ENCODE measurements at places on chromosomes 13 and 19.
A peak's percentile ranks its signal among the peaks of the same experiment; 100 is the strongest.

- H3K4me3 ChIP-seq: no peak overlapping the region
- no peaks in the 10 kb centered on the region for H3K4me1 ChIP-seq
- H3K36me3 ChIP-seq: no peaks in the 10 kb centered on the region
- DNase-seq: no peak
- peaks cover 3% of the 10 kb centered on the region for H3K27me3 ChIP-seq
Measured at GRCh38 chr13:32902029-32902780, 114.0 kb upstream of the KL start.

DNA sequence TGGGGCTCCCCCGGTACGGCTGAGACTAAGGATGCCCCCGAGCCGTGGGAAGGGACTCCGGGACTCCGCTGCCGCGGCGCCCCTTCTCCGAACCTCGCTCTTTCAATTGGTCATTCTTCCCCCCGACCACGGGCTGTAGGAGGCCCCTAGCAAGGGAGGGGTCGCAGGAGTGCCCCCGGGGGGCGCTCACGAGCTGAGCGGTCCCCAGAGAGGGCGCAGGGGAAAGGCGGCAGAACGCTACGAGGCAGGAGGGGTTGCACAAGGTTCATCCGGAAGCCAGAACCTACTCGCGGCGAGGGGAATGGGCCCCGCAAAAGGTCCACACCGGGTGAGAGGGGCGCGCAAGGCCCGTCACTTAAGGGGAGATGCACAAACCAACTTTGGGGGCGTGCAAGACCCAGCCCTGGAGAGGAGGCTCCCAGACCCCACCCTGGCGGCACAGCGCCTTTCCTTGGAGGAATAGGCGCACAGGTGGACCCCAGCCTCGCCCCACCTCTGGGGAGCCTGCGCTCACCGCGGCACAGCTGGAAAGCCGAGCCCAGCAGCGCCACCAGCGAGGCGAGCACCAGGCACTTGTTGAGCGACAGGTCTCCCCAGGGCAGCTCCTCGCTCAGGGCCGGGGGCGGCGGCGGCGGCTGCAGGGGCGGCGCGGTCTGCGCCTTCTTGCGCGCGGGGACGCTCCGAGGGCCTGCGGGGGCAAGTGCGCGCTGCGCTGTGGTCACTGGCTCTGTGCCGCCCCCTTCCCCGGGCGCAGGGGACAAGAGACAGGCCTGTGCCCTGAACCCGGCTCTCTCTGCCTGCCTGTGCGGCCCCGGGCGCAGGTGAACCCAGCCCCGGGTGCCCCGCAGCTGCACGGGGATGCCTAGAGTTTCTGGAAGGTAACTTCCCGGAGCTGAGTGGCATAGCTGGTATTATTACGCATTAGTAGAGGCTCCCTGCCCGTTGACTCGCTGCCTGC, 2.8 kb downstream of the JSRP1 start:
- peak; percentile 59 for DNase-seq
- H3K27me3 ChIP-seq: peaks cover 28% of the 10 kb centered on the region
- no peak overlapping the region for H3K27ac ChIP-seq
- H3K36me3 ChIP-seq: no peaks in the 10 kb centered on the region
- H3K4me3 ChIP-seq: peak overlapping the region; percentile 16

DNA sequence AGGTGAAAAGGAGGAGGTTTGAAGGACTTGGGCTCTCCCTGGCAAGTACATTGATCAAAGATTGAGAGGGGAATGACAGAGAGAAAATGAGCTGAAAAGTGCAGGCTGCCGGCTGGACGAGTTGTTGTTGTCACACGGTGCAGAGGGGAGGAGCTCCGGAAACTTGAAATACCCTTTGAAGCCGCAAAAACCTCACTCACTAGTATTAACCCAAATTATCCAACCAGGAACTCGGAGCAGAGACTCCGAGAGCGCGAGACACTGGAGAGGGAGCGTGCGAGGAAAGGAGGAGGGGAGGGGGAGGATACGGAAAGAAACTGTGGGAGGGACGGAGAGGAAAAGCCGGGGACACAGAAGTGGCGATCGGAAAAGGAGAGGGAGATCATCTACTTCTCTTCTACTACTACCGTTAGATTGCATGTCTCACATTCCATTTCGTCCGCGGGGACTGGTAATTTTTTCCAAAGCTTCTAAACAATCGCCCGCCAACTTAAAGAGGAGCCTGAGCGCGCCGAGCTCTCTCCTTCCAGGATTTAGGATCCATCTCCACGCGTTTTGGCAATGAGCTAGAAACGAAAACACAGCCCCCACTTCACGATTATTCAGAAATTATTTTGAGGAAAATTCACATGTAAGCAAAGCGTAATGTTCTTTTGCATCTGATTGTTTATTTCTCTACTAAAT, at the start of gene DACH1:
Gene DACH1 (minus strand): TSS at position 74 of the 684 bp plus-strand sequence.
- DNase-seq: peak; percentile 93
- H3K36me3 ChIP-seq: no peaks in the 10 kb centered on the region
- peak within 1 kb of the TSS; percentile 66 for H3K27ac ChIP-seq
- peak within 1 kb of the TSS; percentile 95 for H3K4me3 ChIP-seq

DNA sequence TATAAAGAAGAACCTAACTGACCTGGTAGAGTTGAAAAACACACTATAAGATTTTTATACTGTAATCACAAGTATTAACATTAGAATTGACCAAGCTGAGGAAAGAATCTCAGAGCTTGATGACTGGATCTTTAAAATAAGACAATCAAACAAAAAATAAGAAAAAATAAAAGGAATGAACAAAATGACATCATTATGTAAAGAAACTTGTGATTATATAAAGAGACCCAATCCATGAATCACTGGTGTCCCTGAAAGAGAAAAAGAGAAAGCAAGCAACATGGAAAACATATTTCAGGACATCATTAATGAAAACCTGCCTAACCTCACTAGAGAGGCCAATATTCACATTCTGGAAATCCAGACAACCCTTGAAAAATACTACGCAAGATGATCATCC, 822.5 kb upstream of the SLITRK5 start:
- no peaks in the 10 kb centered on the region for H3K27me3 ChIP-seq
- H3K36me3 ChIP-seq: no peaks in the 10 kb centered on the region
- H3K4me1 ChIP-seq: no peaks in the 10 kb centered on the region
- no peak overlapping the region for H3K27ac ChIP-seq
- no peak for DNase-seq

DNA sequence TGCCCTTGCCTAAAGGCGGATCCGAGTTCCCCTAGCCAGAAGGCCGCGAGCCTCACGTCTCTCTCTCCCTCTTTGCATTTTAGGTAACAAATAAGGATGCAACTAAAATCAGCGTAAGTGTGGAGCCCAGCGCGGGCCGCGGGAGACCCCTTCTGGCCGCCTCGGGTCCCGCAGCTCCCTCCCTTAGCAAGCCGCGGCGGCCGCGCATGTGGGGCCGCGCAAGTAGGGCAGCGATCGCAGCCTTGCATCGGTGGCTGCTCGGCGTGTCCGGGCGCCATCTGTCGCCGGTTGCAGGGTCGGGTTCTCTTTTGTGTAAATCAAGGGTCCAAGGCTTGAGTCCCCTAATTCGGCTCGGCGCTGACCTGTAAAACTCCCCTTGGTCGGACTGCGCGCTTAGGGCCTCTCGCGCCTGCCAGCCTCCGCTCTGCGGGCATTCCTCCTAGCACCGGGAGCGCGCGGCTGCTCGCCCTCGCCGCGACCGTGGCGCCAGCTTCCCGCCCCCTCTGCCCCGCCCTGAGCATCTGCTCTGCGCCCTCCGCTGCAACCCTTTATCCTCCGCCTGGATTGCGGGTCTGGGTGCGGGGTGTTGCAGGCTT, 2.7 kb downstream of the VSTM2B start:
- peak; percentile 91 for DNase-seq
- no peaks in the 10 kb centered on the region for H3K36me3 ChIP-seq
- H3K4me3 ChIP-seq: peak overlapping the region; percentile 29
- H3K4me1 ChIP-seq: no peaks in the 10 kb centered on the region

DNA sequence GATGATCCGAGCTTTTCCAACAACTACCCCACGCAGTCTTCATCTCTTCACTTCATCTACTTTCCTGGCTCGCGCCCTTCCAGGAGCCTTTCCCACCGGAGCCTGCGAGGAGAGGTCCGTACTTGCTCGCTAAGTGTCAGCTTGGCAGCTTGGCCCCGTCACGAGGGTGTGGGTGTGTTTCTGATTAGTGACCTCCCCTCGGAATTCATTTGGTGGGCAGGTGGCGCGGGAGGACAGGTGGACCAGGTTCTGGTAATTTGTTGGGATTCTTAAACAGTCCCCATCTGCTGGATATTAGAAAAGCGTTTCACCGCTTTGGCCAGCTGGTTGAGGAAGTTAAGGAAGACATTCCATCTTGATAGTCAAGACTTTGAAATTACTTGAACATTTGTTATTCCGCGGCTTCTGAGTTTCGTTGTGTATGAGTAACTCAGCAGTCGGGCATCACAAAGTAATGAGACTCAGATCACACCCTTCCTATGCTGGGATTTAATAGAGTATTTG, 515 bp downstream of the UFM1 start:
- no peaks in the 10 kb centered on the region for H3K27me3 ChIP-seq
- peak overlapping the region; percentile 98 for H3K27ac ChIP-seq
- H3K36me3 ChIP-seq: peaks cover 3% of the 10 kb centered on the region
- peak overlapping the region; percentile 97 for H3K4me3 ChIP-seq

DNA sequence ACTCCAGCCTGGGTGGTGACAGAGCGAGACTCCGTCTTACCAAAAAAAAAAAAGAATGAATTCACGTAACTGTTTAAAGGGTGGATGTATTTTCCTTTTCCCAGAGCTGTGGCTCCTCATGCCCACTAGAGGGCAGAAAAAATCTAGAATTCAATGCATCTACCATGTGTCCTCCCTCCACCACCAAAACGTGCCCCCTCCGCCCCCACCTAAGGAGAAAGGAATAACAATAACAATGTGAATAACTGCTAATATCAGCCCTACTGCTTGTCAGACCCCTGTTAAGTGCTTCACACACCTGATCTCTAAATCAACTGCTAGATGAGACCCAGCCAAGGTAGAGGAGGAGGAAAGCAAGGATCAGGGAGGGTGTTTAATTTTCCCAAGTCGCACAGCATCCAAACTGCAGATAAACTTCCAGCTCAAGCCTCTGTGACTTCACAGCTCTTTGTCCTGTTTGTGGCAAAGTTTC, 20.2 kb upstream of the PNMA8B start:
- DNase-seq: peak; percentile 34
- H3K4me1 ChIP-seq: no peaks in the 10 kb centered on the region
- no peak overlapping the region for H3K4me3 ChIP-seq
- H3K27me3 ChIP-seq: peaks cover 3% of the 10 kb centered on the region

GRCh38 chr13:111901267-111901915, 165.6 kb upstream of the SOX1 start:
- no peaks in the 10 kb centered on the region for H3K4me1 ChIP-seq
- peaks cover 3% of the 10 kb centered on the region for H3K27me3 ChIP-seq
- no peaks in the 10 kb centered on the region for H3K36me3 ChIP-seq
- no peak overlapping the region for H3K27ac ChIP-seq
- H3K4me3 ChIP-seq: no peak overlapping the region
- DNase-seq: no peak

DNA sequence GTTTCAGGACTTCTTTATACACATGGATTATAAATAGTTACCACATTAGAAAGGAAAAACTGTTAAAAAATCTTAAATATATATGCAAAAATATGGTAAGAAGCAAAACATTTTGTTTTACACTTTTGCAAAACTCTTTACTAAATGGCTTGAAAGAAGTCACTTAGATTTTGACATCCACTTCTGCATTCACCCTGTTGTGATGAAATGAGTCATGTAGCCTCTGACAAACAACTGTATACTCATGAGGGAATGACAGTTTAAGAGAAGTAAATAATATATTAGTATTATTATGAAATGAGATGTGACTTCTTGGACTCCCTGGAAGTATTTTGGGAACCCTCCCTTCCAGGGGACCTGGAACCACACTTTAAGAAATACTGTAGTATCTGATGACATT, 275.6 kb downstream of the DACH1 start:
- no peaks in the 10 kb centered on the region for H3K36me3 ChIP-seq
- DNase-seq: no peak
- H3K27ac ChIP-seq: no peak overlapping the region
- no peaks in the 10 kb centered on the region for H3K27me3 ChIP-seq
- no peaks in the 10 kb centered on the region for H3K4me1 ChIP-seq
- H3K4me3 ChIP-seq: no peak overlapping the region

GRCh38 chr13:20923272-20923671, 20.7 kb upstream of the XPO4 start:
- no peak overlapping the region for H3K4me3 ChIP-seq
- DNase-seq: no peak
- no peaks in the 10 kb centered on the region for H3K4me1 ChIP-seq
- no peaks in the 10 kb centered on the region for H3K27me3 ChIP-seq

DNA sequence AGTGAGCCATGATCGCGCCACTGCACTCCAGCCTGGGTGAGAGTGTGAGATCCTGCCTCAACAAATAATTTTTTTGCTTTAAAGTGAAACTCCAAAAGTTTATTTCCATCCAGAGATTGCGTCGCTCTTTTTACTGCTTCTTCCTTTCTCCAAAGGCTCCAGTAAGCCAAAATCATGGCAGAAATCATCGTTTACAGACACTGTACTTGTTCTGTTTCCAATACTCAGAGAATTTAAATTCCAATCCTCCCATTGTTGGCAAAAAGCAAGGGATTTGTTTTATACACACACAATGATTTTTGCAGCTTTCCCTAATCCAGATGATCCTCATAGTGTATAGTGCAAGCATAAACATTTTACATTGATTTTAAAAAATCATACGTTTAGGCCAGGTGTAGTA, 15.3 kb downstream of the FBXO27 start:
- H3K36me3 ChIP-seq: no peaks in the 10 kb centered on the region
- no peak overlapping the region for H3K27ac ChIP-seq
- H3K27me3 ChIP-seq: no peaks in the 10 kb centered on the region
- no peak overlapping the region for H3K4me3 ChIP-seq
- no peaks in the 10 kb centered on the region for H3K4me1 ChIP-seq

- H3K36me3 ChIP-seq: peaks cover 2% of the 10 kb centered on the region
- H3K27me3 ChIP-seq: no peaks in the 10 kb centered on the region
Measured at GRCh38 chr13:79360095-79360494, 46.0 kb downstream of the RBM26 start.

DNA sequence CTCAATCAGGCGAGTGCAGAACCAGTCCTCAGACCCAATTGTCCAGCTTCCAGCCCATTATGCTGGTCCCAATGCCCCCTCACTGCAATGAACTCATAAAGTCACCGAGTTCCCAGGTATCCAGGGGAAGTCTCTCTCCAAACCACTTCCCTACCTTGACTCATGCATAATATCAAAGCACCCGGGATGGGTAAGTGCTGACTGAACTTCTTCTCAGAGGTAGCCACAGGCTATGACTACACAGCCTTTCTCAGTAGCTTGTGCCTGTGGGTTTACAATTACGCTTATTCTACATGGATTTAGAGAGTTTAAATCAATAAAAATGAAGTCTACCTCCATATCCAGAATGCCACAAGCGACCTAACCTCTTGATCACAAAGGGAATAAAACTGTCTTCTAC, 1.7 kb upstream of the C13orf42 start:
- no peaks in the 10 kb centered on the region for H3K4me1 ChIP-seq
- no peaks in the 10 kb centered on the region for H3K27me3 ChIP-seq
- no peaks in the 10 kb centered on the region for H3K36me3 ChIP-seq
- H3K4me3 ChIP-seq: no peak overlapping the region

DNA sequence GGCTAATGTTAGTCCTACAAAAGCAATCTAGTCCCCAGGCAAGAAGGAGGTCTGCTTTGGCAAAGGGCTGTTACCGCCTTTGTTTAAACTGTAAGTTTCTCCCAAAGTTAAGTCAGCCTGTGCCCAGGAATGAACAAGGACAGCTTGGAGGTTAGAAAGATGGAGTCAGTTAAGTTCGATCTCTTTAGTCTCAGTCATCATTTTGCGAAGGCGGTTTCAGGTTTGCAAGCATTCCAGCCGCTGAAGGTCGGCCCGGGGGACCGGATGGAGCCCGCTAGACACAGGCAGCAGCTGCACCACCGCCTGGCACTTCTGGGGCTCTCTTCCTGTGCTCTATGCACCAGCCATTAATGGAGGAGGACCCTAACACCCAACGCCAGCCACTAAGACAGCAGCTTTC, 91.3 kb downstream of the STK24 start:
- peak overlapping the region; percentile 88 for H3K27ac ChIP-seq
- H3K4me1 ChIP-seq: peaks cover 56% of the 10 kb centered on the region
- no peaks in the 10 kb centered on the region for H3K27me3 ChIP-seq
- peaks cover 3% of the 10 kb centered on the region for H3K36me3 ChIP-seq
- DNase-seq: no peak

Measured in small intestine (tissue), 16 donors.